Activated CD4-positive, alpha-beta T cell treated with anti-CD3 and anti-CD28 coated beads for 1 hour (primary cell): ENCODE measurements at places on chromosomes 2 and 18.

GRCh38 chr2:8531481-8531880 lies 150.4 kb upstream of the ID2 start:
- DNase-seq = no peak

DNA sequence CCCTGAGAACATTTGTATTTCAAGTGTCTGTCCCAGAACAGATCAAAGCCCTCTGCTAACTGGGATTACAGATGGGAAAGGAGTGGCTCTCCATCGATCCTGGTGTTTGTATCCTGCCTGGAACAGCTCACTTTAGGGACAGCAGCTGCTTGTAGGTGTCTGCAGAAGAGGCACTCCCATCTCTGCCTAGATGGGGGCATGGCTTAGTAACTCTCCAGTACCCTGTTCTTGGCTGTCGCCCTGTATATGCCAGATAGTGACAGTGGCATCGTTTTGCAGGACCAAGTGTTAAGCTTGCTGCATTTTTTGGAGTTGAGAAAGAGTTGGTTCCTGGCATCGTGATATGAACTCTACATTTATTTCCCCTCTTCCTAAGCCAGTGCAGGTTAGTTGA lies 189.9 kb downstream of the SH3RF3 start:
- DNase-seq = no peak

- DNase-seq = no peak
Observed at GRCh38 chr2:167890739-167891138, 356.7 kb downstream of the STK39 start.

GRCh38 chr2:216635701-216636550 lies 2.7 kb downstream of the IGFBP2 start:
- DNase-seq = no peak

- no peak for DNase-seq
Observed at GRCh38 chr18:45954070-45954934, 12.8 kb downstream of the EPG5 start.

GRCh38 chr2:88832311-88832991 lies 141.0 kb downstream of the RPIA start:
- DNase-seq = no peak

- no peak for DNase-seq
Observed at GRCh38 chr2:19748711-19749506, 152.9 kb downstream of the TTC32 start.

DNA sequence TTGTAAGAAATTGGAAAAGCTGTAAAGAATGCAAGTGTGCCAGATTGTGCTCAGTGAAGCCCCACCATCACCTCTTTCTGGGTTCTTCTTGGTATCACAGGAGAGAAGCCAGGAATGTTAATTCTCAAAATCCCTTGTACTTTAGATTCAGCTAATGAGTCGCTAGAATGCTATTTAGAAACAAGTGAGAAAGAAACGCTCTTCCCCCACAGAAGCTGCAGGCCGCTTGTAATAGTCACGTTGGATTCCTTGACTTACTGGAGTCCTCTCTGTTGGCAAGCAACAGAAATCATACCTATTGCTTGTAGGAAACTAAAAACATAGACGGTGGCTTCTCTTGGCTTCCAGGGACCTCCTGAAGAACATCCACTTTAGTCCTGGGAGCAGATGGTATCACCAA lies 375.6 kb upstream of the LRATD1 start:
- DNase-seq = no peak

GRCh38 chr18:31649978-31650719 lies 34.2 kb downstream of the B4GALT6 start:
- no peak for DNase-seq

GRCh38 chr2:175064797-175065196 lies 59.6 kb upstream of the CHN1 start:
- no peak for DNase-seq

DNA sequence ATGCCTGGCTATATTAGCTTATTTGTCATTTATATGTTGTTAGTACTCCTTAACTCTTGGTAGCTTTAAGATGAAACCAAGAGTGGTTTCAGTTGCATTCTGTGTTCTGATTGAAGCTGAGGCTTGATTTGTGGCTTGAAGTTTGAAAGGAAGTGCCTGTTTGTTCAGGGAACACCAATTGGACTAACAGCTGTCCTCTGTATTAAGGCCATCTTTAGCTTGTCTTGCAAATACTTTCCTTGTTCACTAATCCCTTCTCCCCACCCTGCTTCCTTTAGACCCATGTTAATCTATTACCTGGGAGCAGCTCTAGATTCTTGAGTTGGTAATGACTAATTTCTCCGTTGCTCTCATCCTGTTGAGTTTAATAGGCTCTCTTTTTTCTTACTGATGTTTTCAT lies 13.4 kb downstream of the ITGA6 start:
- DNase-seq = no peak

- DNase-seq = no peak
Observed at GRCh38 chr2:46118656-46119371, 178.4 kb upstream of the EPAS1 start.

- DNase-seq = no peak
Observed at GRCh38 chr2:203732092-203732952, 25.9 kb downstream of the CD28 start.

GRCh38 chr2:18066894-18067293 lies 188.4 kb downstream of the KCNS3 start:
- DNase-seq = no peak

GRCh38 chr2:30871440-30871839 lies 64.2 kb upstream of the CAPN13 start:
- DNase-seq = no peak

DNA sequence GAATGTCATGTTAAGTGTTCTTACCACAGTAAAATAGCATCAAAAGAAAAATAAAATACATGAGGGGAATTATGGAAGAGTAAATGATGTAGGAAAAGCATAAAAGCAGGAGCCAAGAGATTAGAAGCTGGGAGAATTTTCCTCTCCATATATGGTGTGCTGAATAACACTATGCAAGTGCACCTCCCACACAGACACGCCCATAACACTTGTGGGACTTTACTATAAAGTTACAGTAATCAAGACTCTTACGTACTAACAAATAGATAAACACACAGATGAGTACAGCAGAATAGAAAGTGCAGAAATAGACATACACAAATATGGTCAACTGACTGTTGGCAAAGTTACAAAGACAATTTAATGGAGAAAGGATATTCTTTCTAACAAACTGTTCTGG lies 16.0 kb upstream of the SPHKAP start:
- DNase-seq = no peak

DNA sequence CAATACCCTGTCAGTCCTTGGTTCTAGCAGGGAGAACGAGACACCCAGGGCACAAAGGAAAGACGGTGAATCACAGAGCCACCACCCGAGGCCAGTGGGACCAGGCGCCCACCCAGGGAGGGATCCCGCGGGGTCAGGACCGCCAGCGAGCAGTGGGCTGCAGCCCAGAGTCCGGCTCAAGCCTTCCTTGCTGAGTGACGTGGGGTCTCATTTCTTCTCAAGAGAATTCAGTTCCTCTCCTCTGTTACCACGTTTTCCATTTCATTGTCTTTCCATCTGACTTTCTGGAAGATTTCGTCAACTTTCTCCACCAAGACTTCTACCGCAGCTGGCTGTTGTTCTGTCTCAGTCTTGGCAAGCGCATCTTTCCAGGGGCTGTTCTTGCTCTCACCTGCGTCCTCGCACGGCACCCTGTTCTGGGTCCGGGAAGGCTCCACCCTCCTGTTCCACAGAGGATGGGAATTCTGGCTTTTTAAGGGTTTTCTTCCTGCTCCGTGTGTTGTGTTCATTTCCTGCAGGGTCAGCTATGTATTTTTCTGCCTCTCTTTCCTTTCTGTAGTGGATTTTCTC lies 248.6 kb downstream of the NDUFA10 start:
- DNase-seq = no peak

DNA sequence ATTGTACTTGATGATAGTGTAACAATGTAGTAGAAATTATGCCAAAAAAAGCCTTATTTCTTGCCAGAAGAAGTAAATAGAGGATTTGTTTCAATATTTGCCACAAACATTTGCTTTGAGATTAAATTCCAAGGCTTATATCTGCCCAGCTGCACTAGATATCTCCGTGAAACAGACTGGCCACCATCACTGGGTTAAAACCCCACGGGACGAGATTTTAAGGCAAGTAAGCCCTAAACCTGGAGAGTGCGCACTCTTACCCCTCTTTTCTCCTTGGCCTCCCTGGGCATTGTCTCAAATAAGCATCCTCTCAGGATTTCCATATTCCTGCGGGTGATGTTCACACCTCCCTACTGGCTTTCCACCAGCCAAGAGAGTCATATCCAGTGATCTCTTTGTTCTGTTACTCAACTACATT lies 334.4 kb downstream of the AGPS start:
- no peak for DNase-seq

DNA sequence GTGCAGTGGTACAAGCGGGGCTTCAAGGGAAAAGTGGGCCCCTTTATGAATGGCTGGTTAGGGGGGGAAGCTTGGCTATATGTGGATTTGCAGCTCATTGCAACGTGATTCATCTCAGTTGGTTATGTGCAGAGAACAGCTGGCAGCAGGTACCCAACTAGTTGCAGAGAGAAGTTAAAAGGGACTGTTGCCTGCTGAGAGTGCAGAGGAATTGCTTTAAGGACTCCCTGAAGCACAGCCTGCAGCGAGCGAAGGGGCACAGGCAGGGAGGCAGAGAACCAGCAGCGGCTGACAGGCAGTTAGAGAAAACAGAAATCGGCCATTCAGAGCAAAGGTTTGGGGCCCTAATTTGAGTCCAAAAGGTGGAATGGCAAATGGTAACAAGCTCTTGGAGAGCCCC lies 278.2 kb upstream of the LYPD1 start:
- DNase-seq = no peak

DNA sequence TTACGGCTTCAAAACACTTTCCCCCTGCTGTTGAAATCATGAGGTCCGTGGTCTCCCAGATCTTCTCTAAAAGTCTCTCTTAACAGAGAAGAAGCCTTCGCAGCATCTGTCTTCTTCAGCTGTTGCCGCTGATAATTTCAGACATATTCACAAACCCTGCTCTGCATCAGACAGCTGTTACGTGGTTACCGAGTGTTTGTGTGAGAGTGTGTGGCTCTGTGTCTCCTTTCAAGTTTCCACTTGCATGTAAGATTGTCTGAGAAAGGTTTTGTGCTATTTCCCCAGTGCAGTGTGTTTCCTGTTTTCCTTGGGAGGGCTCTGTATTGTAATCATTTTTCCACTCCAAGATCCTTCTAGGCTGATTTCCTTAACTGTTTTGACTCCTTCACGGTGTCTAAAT lies 32.8 kb downstream of the MAIP1 start:
- DNase-seq = no peak

- DNase-seq = no peak
Observed at GRCh38 chr18:78643004-78643403, 336.6 kb upstream of the SALL3 start.

GRCh38 chr2:31973665-31974064 lies 37.1 kb downstream of the MEMO1 start:
- no peak for DNase-seq

- DNase-seq = no peak
Observed at GRCh38 chr18:31942291-31942998, 483 bp downstream of the TRAPPC8 start.

- DNase-seq = no peak
Observed at GRCh38 chr2:132420816-132421805, 4.5 kb downstream of the GPR39 start.

GRCh38 chr2:202429164-202429980 lies 53.2 kb downstream of the BMPR2 start:
- no peak for DNase-seq

- no peak for DNase-seq
Observed at GRCh38 chr2:207472343-207473048, 57.3 kb upstream of the CREB1 start.

DNA sequence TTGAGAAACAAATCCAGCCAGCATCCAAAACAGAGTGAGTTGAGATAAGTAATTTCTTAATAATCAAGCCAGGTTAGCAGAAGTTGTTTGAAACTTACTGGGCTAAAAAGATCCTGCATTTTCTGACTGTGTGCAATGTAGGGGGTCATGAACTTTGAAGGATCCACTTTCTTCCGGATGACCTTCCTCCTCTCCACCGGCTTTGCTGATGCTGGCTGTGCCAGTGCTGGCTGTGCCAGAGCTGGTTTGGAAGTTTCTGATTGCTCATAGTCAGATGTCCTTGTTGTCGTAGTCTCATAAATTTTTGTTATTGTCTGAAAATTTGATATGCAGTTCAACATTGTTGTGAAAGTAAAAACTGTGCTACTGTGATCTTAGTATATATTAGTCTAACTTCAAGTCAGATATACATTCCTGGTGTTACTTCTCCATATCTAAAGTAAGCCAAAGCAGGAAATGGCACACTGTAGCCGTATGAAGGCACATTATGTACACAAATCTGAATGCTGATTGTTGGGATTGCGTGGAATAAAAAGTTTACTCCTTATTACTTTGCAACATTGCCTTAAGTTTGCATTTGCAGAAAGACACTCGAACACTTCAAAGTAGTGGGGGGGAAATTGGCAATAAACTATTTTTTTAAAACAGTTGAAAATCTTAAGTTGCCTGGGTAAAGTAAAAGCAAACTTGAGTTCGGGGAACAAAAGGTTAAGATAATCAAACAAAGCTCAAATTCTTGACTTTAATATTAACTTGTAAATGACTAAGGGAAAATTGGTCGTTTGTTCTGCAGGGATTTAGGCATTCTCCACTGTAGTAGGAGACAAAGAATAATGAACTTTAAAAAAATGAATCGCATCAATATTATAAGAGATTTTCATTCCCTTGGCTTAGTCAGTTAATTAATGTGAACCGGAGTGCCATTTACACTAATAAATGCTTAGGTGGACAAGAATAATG lies 6.4 kb downstream of the NEB start:
- no peak for DNase-seq

GRCh38 chr18:40925071-40925541 lies 1029.9 kb upstream of the PIK3C3 start:
- no peak for DNase-seq

GRCh38 chr2:217430916-217431576 lies 571.2 kb upstream of the TNP1 start:
- DNase-seq = no peak

GRCh38 chr2:122079844-122080243 lies 324.4 kb downstream of the TSN start:
- DNase-seq = no peak

DNA sequence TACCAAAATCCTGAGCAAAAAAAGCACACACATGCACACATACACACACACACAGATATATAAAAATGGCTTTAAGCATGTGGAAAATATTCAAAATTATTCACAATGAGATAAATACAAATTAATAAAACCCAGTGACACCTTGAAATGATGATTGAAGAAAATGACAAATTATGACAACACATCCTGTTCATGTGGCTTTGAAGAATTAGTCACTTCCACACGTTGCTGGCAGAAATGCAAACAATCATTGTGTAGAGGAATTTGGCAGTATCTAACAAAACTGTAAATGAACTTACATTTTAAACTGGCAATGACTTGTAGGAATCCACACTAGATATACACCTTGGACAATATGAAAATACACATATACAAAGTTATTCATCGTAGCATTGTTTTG lies 95.8 kb upstream of the RGPD4 start:
- no peak for DNase-seq

DNA sequence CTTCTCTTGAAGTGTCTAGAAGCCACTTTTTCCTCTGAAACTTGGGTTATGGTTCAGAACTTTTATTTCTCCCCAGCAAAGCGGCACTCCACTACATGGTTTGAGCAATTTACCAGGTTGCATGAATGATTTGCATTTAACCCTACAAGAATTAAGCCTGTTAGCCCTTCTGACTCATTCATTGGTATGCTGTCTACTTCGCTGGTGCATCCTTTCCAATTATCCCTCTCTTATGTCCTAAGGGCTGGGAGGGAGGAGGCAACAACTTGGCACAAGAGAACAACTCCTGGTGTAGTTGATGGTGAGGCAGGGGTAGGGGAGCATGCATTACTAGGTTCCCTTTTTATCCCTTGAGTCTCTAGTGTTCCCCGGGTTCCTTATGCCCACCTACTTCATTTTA lies 293.4 kb upstream of the MEX3C start:
- no peak for DNase-seq

- DNase-seq = no peak
Observed at GRCh38 chr2:106267997-106268396, 73.9 kb upstream of the UXS1 start.
